ENCODE measurements at places on chromosomes 3 and 15. TPM values are rescaled to one million over a fixed set of nuclear protein-coding genes. Genes with fewer than 3 reads are reported as not detected.

- H3K36me3 ChIP-seq = no peaks in the 10 kb centered on the region
- H3K27me3 ChIP-seq = no peaks in the 10 kb centered on the region
- H3K4me3 ChIP-seq = no peak overlapping the region
- no peaks in the 10 kb centered on the region for H3K4me1 ChIP-seq
These were observed 32.9 kb downstream of the GTF2E1 start for GRCh38 chr3:120775411-120775810.

- no peak overlapping the region for H3K4me3 ChIP-seq
- peaks cover 11% of the 10 kb centered on the region for H3K4me1 ChIP-seq
- no peaks in the 10 kb centered on the region for H3K36me3 ChIP-seq
- no peaks in the 10 kb centered on the region for H3K27me3 ChIP-seq
- H3K27ac ChIP-seq = peak overlapping the region; percentile 89
These were observed 89.7 kb upstream of the PHLDB2 start for GRCh38 chr3:111769110-111769991.

GRCh38 chr3:48561045-48561736 lies 2.4 kb downstream of the UCN2 start:
- H3K36me3 ChIP-seq = no peaks in the 10 kb centered on the region
- H3K27ac ChIP-seq = no peak overlapping the region
- H3K4me1 ChIP-seq = peaks cover 39% of the 10 kb centered on the region
- DNase-seq = peak; percentile 54
- no peak overlapping the region for H3K4me3 ChIP-seq
- no peaks in the 10 kb centered on the region for H3K27me3 ChIP-seq

DNA sequence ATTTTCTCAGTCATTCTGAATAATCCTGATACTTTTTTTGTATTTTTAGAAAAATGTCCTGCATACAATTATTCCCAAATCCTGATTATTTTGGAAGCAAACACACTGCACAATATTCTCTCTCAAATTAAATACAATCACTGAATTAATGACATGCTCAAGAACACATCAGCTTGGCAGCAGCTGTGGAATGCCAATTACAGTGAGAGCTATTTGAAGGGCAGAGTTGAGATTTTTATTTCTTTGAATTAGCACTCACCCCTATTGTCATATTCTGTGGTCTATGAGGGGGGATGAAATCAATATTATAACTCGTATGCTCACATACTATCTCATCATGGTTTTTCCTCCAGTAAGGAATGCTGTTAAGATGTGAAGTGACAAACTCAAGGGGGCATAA lies 312.2 kb downstream of the CNTN3 start:
- no peaks in the 10 kb centered on the region for H3K4me1 ChIP-seq
- no peaks in the 10 kb centered on the region for H3K27me3 ChIP-seq
- H3K36me3 ChIP-seq = peaks cover 2% of the 10 kb centered on the region
- no peak overlapping the region for H3K4me3 ChIP-seq
- no peak for DNase-seq

GRCh38 chr15:62472616-62473299 lies 307.7 kb upstream of the C2CD4B start:
- no peak for DNase-seq
- H3K36me3 ChIP-seq = no peaks in the 10 kb centered on the region
- H3K27me3 ChIP-seq = no peaks in the 10 kb centered on the region
- no peak overlapping the region for H3K4me3 ChIP-seq

GRCh38 chr15:71207141-71207540 lies 91.9 kb downstream of the THSD4 start:
- H3K27ac ChIP-seq = no peak overlapping the region
- DNase-seq = no peak
- no peak overlapping the region for H3K4me3 ChIP-seq

- no peak overlapping the region for H3K27ac ChIP-seq
- DNase-seq = no peak
- H3K27me3 ChIP-seq = no peaks in the 10 kb centered on the region
These were observed 805 bp downstream of the SERPINI1 start for GRCh38 chr3:167736264-167736787.

GRCh38 chr15:73050561-73051295 lies 1.5 kb upstream of the NEO1 start:
- peak overlapping the region; percentile 78 for H3K4me3 ChIP-seq
- H3K27ac ChIP-seq = peak overlapping the region; percentile 88
- DNase-seq = no peak
- no peaks in the 10 kb centered on the region for H3K36me3 ChIP-seq
- peaks cover 3% of the 10 kb centered on the region for H3K4me1 ChIP-seq

- H3K36me3 ChIP-seq = no peaks in the 10 kb centered on the region
- H3K27ac ChIP-seq = no peak overlapping the region
- H3K4me1 ChIP-seq = no peaks in the 10 kb centered on the region
- no peaks in the 10 kb centered on the region for H3K27me3 ChIP-seq
- no peak for DNase-seq
These were observed 78.9 kb upstream of the BHLHE40 start for GRCh38 chr3:4900298-4900697.

The SOX2 gene
- total RNA-seq = not detected

The ADAMTS9 gene
- total RNA-seq = 13.8 TPM

The SNX22 gene
- total RNA-seq = 37.4 TPM

All from liver (tissue), 10 donors.